Common myeloid progenitor, CD34-positive (primary cell): ENCODE measurements at places on chromosomes 11 and 22.

DNA sequence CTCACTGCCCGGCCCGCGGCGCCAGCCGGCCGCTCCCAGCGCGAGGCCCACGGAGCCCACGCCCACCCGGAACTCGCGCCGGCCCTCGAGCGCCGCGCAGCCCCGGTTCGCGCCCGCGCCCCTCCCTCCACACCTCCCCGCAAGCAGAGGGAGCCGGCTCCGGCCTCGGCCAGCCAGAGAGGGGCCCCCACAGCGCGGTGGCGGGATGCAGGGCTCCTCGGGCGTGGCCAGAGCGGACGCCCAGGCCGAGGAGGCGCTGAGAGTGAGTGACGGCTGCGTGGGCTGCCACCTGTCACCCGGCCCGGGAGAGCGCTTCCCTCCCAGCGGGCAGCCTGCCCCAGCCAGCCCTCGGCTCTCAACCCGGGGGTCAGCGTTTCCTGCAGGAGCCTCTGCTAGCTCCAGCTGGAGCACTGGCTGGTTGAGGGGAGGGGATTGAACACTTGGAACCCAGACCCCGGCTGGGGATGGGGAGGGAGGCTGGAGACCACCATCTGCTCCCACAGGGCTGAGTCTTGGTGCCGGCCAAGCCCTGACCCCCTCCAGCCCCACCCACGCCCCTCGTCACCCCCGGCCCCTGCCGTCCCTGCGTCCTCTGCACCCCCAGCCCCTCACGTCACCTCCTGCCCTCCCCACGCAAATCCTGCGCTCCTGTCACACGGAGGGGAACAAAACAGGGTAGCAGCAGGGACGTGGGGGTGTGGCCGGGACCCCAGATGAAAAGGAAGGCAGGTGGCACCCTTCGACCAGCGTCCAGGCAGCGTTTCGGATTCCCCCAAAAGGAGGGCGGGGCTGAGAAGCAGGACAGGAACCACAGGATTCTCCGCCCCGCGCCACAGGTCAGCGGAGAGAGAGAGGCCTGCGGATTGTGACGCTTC is 157.0 kb downstream of the BRD1 start:
- DNase-seq: no peak

DNA sequence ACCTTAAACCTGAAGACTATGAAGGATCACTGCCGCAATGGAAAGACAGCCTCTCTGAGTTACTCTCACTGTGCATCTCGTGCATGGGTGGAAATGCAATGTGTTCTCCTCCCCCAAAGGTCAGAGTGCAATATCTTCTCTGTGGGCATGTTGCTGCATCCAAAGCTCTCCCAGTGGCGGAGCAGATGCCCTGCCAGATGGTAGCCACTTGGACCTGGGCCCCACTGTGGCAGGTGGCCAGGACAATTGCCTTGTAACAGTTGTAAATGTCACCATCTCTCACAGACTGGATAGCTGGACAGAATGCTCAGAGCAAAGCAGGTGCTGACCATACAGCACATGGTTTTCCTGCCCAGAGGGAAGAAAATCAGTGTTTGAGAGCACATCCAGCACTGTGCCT is 542.0 kb downstream of the FAM181B start:
- DNase-seq: no peak

GRCh38 chr11:72413914-72414628 is 20.3 kb downstream of the CLPB start:
- DNase-seq: peak; percentile 86

DNA sequence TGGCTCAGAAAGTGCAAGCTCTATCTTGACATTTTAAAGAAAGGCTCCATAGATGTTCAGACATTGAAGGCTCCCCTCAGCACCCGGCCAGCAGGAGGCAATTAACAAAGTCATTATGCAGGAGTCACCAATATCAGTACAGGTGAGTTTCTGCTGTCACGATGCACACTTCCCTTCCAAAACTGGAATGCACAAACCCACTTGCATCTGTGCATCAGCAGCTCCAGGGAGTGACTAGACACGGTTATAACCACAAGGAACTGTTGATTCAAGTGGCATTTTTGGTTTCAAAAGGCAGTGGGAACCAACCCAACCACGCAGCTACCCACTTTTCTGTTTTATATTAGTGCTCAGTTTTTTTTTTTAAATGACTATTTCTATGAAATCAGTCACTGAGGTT is 293.9 kb upstream of the NARS2 start:
- no peak for DNase-seq

- DNase-seq: peak; percentile 31
Measured at GRCh38 chr11:17013548-17014320, 480 bp downstream of the PLEKHA7 start.

GRCh38 chr11:61650781-61651571 is 29.2 kb upstream of the DAGLA start:
- peak; percentile 20 for DNase-seq
